NCI-H1436 treated with DMSO at 0.1 percent for 48 hours (cell line): ENCODE measurements at places on chromosomes 3 and 15.

GRCh38 chr3:4751029-4751501 is 228.2 kb upstream of the BHLHE40 start:
- no peak for DNase-seq

- DNase-seq = no peak
Observed at GRCh38 chr3:39438880-39439279, 28.6 kb upstream of the MOBP start.

DNA sequence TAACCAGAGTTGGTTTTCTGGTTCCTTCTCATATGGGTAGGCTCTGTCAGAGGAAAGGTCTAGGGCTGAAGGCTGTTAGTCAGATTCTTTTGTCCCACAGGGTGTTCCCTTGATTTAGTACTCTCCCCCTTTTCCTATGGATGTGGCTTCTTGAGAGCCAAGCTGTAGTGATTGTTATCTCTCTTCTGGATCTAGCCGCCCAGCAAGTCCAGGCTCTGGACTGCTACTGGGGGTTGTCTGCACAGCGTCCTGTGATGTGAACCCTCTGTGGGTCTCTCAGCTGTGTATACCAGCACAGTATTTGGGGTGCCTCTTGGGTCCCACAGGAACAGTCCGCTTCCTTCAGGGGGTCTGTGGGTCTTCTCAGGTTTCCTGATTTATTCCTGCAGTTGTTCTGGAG is 70.8 kb downstream of the PPP2R3A start:
- DNase-seq = no peak

DNA sequence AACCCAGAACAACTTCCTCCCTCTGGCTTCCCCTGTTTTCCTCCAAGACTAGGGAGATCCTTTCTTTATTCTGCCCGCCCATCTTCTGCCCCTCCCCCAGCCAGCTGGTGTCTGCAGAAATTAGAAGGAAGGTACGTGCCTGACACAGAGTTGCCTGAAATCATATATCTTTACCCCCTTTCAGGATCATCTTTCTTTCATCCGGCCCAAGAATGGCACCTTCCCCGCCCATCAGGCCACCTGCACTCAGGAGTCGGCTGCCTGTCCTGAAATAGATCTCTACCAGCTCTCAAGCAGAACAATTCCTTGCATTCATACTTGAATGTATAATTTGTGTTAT is 133.7 kb downstream of the VGLL4 start:
- no peak for DNase-seq

GRCh38 chr15:70783610-70784022 is 20.3 kb upstream of the UACA start:
- DNase-seq = no peak

DNA sequence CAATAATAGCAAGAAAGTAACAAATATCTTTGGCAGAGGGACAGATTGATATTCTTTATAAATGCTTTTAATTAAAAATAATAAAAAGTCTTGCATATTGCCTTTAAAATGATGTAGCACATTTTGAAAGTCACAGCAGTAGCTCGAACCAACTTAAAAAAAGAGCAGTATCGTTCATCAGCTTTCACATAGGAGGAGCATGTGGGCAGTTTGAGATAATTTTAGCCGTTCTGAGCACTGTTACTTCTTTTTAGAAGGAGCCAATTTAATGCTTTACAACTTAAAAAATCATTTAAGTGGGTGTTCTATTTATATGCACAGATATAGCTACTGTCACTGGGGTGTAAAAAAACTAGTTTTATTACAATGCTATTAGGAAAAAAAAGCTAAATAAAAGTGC is 622.7 kb upstream of the GBE1 start:
- no peak for DNase-seq

GRCh38 chr15:92638291-92638708 is 17.3 kb downstream of the FAM174B start:
- DNase-seq = no peak

GRCh38 chr3:46378426-46378942 is 7.7 kb downstream of the CCR5 start:
- DNase-seq = no peak

DNA sequence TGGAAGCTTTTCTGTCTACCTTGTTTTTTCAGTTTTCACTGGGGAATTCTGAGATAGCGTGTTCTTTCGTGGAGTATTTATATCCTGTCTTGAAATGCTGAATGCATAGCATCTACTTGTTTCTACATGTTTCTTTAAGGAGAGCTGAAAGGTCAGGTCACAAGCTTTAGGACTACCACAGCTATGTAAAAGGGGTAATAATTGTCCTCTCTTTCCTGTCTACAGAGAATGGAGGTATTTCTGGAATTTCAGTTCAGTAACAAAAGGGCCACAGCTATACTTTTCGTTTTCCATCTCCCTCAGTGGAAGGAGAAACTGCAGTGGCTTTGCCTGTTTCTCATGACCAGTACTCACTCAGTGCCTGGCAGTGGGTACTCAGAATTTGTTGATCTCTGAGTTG is 4.7 kb downstream of the INAFM2 start:
- no peak for DNase-seq

GRCh38 chr15:48418343-48418742 is 87.1 kb downstream of the DUT start:
- DNase-seq = no peak

DNA sequence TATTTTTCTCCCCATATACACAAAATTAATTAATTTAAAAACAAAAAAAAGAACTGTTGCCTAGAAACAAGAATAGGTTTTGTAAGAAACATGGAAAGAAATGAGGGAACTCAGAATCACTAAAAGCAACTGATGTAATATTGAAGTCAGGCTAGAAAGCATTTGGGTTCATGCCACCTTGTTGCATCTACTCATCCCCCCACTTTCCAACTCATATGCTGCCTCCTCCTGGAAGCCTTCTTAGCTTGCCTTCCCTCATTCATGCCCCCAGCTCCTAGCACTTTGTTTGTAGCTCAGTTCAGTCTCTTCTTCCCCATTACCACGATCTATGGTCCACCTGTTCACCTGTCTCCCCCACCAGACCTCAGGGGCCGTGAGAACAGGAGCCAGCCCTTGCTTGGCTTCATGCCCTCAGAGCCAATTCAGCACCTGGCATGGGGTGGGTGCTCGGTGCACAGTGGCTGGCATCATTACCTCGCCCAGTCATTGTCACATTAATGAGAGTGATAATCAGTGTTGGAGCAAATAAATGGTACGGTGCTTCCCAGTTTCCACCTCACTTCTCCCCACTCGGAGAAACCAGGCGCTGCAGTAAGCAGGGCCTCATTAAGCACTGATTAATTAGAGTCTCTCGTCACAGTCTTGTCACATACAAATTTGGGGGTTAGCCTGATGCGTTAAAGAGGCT is 62.4 kb upstream of the SLC6A1 start:
- DNase-seq = no peak

- DNase-seq = no peak
Observed at GRCh38 chr15:72020799-72021198, 97.2 kb downstream of the MYO9A start.

DNA sequence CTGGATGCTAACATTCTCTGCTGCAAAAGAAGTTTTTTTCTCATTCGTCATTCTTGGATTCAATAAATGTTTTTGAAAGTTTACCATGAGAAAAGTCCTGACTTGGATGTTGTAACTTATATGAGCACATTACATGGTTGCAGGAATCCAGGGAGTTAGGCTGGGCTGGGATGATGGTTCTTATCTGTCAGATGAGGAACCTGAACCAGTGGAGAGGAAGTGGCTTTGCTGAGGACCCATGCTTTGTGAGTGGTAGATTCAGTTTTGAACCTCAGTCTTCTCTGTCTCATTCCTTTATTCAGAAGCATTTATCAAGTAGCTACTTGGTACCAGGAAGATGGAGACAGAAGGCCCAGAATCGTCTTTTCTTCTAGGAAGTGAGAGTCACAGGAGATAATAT is 3.7 kb upstream of the GASK1A start:
- DNase-seq = no peak

DNA sequence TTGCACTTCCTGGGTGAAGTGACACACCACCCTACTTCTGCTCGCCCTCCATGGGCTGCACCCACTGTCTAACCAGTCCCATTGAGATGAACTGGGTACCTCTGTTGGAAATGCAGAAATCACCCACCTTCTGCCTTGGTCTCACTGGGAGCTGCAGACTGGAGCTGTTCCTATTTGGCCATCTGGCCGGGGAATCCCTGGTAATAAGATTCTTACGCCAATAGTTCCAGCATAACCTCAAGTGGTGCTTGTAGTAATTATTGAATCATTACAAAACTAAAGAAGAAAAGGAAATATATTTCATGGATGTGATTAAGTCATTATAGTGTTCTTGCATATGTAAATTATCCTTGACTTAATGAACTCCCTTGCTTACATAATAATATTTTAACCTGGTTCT is 841.9 kb downstream of the CADM2 start:
- no peak for DNase-seq

- DNase-seq = no peak
Observed at GRCh38 chr15:58462547-58462946, 30.8 kb downstream of the LIPC start.

DNA sequence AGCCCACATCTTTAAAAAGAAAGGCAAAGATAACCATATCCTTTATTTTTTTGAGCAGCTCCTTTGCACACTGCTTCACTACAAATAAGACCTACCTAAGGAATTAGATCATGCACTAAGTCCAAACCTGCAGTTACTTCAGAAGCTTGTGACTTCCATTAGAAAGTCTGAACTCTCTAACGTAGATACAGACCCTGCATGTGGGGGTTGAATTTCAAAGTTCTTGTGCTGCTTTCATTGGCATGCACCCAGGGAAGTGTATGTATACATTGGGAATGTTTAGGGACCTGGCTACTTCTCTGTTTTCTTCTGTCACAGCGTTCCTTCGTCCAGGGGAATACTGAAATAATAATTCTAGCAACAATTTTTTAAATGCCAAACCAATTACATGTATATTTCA is 185.2 kb upstream of the IL12A start:
- no peak for DNase-seq

DNA sequence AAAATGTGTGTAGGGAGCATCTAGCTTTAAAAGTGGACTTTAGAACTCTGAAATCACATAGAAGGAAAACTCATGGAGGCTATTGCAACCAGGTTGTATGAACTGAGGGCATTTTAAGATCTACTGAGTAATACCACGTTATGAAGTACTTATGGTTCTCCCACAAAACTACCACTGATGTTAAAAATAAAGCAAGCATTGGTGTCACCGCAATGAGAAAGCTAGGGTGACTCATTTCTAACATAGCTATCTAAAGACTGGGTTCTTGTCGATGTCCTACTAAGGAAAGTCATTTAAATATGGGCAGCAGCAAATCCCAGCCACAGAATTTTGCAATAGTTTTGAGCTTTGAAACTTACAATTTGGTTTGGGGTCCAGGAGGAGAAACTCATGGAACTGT is 584.8 kb downstream of the DIPK2A start:
- no peak for DNase-seq
